ENCODE measurements at places on chromosomes 1 and 21. TPM values are rescaled to one million over a fixed set of nuclear protein-coding genes. Genes with fewer than 3 reads are reported as not detected.

Gene C4BPA
- 0.09 TPM for total RNA-seq

DNA sequence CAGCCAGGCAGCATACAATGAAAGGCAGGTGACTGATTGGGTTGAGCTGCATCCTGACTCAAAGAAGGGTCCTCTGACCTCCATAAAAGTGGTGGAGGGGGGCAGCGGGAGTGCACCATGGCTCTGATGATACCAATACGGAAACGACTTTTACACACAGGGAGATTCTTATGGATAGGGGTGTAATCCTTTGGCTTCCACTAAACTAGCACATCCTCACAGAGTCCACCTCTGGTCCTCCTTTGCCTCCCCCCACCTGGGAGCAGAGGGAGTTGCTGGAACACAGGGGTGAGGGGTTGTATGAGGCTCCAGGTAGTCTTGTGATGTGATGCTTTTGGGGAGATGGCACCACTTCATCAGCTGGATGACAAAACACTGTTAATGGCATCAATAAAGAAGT lies 361.0 kb downstream of the BARHL2 start:
- no peak for DNase-seq
- H3K4me1 ChIP-seq = no peaks in the 10 kb centered on the region
- no peak overlapping the region for H3K4me3 ChIP-seq
- H3K27me3 ChIP-seq = no peaks in the 10 kb centered on the region

Gene C1orf185
- total RNA-seq = not detected

GRCh38 chr1:67376381-67376780 lies 53.8 kb downstream of the SERBP1 start:
- H3K27ac ChIP-seq = no peak overlapping the region
- H3K4me3 ChIP-seq = no peak overlapping the region
- DNase-seq = no peak
- H3K4me1 ChIP-seq = no peaks in the 10 kb centered on the region

DNA sequence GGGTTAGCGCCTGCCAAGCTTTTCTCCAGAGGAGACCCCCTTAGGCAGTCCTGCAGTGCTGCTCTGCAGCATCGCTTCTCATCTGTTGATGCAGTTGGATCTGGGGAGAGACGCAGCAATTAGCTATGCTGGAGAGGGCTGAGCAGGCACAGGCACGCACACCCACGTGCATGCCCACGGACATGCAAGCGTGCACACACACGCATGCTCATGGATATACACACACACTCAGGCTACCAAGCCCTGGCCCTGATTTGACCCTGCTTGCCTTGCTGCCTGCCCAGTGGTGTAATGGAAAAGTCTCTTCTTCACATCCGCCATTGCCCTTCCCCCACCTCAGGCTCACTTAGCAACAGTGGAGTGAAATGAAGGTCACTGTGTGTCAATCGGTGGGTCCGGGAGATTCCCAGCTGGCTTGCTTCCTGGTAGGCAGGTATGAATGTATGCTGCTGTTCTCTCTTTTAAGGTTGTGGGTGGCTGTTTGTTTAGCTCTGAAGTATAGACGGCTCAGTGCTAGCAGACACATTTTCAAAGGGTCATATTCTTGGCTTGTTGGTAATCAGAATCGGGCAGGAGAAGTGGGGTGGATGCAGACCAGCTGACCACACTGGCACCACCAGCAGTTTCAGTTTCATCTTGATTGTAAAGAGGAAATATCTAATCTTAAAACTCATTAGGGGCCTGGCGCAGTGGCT lies 9.5 kb downstream of the ATP1B1 start:
- peaks cover 12% of the 10 kb centered on the region for H3K36me3 ChIP-seq
- peak overlapping the region; percentile 20 for H3K27ac ChIP-seq
- H3K27me3 ChIP-seq = no peaks in the 10 kb centered on the region
- DNase-seq = peak; percentile 54
- H3K4me3 ChIP-seq = no peak overlapping the region

Gene EVA1B
- 58.3 TPM for total RNA-seq

GRCh38 chr1:117659550-117660270 lies 53.9 kb downstream of the TENT5C start:
- H3K4me1 ChIP-seq = no peaks in the 10 kb centered on the region
- no peak overlapping the region for H3K4me3 ChIP-seq
- H3K27ac ChIP-seq = no peak overlapping the region
- no peaks in the 10 kb centered on the region for H3K36me3 ChIP-seq
- peaks cover 5% of the 10 kb centered on the region for H3K27me3 ChIP-seq
- DNase-seq = no peak

Measured in muscle of leg (tissue), 16 donors.